ENCODE measurements at places on chromosomes 3 and 15.
A peak's percentile ranks its signal among the peaks of the same experiment; 100 is the strongest.

- no peak for DNase-seq
These were observed 107.1 kb downstream of the LPP start for GRCh38 chr3:188261011-188261410.

DNA sequence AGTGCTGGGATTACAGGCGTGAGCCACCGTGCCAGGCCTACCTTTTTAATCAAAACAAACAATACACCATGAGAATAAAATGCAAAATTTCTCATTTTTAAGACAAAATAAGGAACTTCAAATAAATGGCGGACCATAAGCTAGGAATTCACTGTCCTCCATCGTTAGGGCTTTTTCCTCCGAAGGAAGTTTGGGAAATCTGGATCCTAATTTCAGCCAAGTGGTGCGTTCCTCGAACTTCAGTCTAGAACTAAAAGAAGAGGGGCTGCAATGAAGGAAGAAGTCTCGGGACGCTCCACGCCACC is 260 bp downstream of the EXD1 start:
- DNase-seq: no peak

- no peak for DNase-seq
These were observed 5.6 kb downstream of the CPB1 start for GRCh38 chr3:148833223-148833622.

DNA sequence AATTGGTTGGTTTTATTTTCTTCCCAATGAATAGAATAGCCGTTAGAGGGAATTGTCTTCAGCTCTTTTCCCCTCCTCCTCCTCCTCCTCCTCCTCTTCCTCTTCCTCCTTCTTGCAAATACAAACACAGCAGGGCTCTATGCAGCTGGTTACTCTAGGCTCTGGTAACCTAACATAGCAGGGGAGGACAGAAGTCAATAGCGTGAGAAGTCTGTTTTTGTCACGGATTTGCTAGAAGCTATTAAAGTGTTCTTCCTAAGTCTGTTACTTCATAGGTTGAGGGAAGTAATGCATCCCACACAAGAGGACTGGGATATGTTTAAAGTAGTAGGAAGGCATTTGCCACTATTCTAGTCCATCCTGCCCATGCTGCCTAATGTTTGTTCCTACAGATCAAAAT is 374.7 kb upstream of the TPRG1 start:
- no peak for DNase-seq

DNA sequence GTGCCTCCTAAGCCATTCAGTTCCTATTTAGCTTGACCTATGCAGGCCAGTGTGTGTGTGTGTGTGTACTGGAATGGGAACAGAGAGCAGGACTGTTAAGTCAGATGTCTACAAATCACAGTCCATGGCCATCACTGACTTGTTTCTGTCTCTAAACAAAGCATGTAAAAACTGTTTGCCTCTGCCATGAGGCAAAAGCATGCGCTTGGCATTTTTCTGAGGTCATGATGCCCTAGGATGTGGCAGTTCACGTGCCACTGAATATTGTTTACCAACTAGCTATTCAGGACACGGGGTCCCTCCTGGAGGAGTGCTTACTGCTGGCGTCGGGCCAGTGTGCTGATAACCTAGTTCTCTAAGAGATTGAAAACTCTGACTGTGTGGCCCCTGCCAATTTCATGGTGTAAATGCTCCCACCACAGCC is 8.2 kb upstream of the ATP13A3 start:
- DNase-seq: no peak

GRCh38 chr3:38131621-38132369 is 5.1 kb downstream of the ACAA1 start:
- DNase-seq: no peak

DNA sequence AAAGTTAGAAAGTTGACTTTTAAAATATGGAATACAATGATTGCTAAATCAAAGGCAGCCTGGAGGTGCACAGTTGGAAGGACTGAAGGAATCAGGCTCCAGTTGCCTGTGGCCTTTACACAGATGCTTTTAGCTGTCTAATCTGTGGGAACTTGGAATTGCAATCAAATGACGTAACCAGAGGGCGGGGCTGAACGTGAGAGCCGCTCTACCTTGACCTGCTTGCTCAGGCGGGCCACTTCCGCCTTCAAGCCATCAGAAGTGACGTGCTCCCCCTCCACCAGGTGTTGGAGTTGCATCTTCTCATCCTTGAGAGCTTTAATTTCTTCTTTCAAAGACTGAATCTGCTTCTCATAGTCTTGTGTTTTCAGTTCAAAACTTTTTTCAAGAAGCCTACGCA is 37.7 kb upstream of the GNB5 start:
- peak; percentile 83 for DNase-seq

DNA sequence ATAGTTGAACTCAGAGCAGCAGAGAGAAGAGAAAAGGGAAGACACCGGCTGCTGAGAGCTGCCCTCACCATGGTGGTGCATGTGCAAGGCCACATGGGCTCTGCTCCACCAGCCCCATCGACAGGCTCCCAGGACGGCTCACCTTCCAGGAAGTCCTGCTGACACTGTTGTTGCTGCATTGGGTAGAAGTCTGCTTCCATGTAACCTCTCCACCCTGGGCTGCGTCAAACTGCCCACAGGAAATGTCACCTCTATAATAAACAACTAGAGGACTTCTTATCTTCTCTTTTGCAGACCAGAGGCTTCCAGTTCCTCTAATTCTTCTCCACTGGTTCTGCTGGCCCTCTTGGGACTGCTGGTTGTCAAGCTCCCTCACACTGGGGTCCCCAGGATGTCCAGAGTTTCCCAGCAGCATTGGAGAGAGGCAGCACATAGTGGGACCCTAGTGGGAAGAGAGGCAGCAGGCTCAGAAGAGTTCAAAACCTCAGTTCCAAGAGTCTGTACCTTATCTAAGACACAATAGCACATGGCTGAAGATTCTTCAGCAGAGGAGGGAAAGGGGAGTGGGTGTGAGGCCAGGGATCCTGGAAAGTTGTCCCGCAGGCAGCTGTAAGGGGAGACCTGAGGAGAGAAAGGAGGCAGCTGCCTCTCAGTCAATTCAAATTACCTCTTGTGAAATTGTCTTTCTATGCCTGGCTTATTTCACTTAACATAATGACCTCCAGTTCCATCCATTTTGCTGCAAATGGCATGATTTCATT is 5.8 kb upstream of the CCR3 start:
- DNase-seq: no peak
